Esophagus squamous epithelium (tissue), 5 donors: ENCODE measurements at places on chromosomes 12 and 14. TPM values are rescaled to one million over a fixed set of nuclear protein-coding genes. Genes with fewer than 3 reads are reported as not detected.

The INSM2 gene
- not detected for total RNA-seq

The HPD gene
- total RNA-seq: not detected

DNA sequence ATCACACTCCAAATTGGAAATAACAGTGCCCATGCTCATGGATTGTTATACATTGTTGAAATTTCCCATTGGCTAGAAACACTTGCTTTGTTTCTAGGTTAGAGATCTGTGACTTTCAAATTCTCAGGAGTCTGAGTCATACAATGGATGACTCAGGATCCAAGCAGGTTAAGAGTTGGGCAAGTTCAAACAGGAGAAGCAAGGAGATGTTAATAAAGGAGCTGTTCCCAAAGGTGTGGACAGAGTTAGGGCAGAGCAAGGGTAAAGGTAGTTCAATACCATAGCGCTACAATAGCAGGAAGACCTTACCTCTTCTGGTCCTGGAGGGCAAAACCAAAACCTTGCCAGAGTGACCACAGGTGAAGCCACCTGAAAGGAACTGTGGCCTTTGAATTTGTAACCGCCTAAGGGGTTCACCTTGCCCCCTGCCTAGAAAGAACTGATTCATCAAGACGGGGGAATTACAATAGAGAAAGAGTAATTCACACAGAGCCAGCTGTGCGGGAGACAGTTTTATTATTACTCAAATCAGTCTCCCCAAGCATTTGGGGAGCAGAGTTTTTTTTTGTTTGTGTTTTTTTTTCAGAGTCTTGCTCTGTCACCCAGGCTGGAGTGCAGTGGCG is 4.2 kb upstream of the AMN1 start:
- DNase-seq: no peak
- H3K27me3 ChIP-seq: no peaks in the 10 kb centered on the region
- H3K4me1 ChIP-seq: peaks cover 9% of the 10 kb centered on the region
- H3K36me3 ChIP-seq: no peaks in the 10 kb centered on the region
- peak overlapping the region; percentile 87 for H3K27ac ChIP-seq
- no peak overlapping the region for H3K4me3 ChIP-seq

DNA sequence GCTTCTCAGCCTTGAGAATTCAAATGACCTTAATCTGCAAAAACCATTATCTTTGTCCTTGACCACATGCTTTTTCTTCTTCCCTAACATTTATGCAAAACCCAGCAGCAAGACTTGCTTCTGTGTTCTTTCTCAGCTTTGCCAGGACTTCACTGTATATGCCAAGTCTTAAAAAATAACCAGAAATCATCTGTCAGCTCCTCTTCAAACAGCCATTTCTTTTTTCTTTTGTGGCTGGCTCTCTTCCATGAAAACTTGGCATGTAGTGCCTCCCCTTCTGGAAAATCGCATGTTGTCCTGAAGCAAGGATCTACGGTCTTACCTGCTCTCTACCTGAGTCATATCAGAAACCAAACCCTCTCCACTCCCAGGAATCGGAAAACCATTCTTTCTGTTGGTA is 364.9 kb downstream of the RPS29 start:
- no peak overlapping the region for H3K4me3 ChIP-seq
- no peaks in the 10 kb centered on the region for H3K4me1 ChIP-seq
- H3K36me3 ChIP-seq: no peaks in the 10 kb centered on the region
- DNase-seq: no peak

GRCh38 chr12:121750507-121750955 is 38.0 kb downstream of the TMEM120B start:
- H3K4me3 ChIP-seq: no peak overlapping the region
- H3K4me1 ChIP-seq: no peaks in the 10 kb centered on the region
- no peak overlapping the region for H3K27ac ChIP-seq
- no peaks in the 10 kb centered on the region for H3K36me3 ChIP-seq
- no peak for DNase-seq

The CLECL1 gene
- not detected for total RNA-seq

DNA sequence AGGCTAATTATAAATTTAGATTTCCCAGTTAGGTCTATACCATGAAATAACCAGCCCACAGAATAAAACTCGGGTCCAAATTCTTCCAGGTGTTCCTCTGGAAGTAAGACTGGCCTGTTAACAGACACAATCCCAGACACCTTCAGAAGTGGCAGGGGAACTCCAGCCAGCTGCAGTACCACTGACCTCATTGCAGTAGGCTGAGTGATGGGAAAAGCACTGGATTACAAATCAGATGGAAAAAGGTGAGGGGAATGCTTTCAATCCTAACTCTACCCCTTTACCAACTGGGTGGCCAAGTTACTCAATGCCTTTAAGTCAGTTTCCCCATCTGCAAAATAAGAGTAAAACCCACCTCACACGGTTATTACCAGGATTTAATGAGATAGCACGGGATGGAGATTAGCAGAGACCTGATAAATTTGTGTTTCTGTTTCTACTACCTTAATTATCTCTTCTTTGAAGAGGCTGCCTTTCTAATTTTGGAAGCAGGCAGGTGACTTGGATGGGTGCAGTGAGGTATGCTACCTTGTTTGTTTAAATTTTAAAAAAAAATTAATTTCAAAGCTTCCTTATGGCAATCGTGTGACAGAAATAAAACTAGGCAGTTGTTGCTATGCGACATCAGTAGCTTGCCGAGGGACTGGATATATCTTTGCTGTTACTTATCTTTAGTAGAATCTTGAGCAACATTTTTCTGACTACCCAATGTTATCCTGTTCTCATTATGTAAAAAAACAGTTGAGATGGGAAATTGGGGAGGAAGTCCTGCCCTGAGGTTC is 167.3 kb upstream of the GRIN2B start:
- no peak for DNase-seq
- H3K27me3 ChIP-seq: no peaks in the 10 kb centered on the region
- H3K27ac ChIP-seq: no peak overlapping the region

DNA sequence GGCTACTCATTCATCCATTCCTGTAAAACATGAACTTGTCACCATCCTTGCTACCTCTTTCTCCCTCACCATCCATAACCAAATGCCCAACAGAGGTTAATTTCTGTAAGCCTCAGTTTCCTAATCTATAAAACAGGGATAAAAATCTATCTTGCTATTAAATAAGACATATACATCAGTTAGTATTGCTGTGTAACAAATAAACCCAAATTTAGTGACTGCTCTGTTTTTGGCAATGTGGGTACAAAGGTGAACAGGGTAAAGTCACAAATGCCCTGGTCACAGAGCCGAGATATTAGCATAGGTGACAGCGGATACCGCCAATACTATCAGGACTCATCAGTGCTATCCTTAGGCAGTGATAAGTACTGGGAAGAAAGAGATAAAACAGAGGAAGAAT is 3.6 kb upstream of the FBXO21 start:
- H3K36me3 ChIP-seq: no peaks in the 10 kb centered on the region
- no peaks in the 10 kb centered on the region for H3K27me3 ChIP-seq
- no peak overlapping the region for H3K4me3 ChIP-seq
- no peak for DNase-seq
- H3K4me1 ChIP-seq: peaks cover 5% of the 10 kb centered on the region
- no peak overlapping the region for H3K27ac ChIP-seq

DNA sequence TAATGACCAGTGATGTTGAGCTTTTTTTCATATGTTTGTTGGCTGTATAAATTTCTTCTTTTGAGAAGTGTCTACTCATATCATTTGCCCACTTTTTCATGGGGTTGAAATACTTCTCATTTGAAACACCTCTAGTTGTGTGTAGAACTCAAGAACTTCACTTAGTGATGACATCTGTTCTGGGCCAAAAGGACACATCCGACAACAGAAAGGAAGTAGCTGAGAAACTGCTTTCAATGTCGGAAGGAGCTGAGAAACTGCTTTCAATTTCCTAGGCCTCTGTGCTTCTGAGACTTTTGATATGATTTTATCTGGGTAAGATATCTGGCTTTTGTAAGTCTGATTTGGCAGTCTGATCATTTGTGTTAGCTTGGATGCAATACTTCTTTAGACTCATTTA is 635.3 kb downstream of the TMTC2 start:
- no peaks in the 10 kb centered on the region for H3K4me1 ChIP-seq
- H3K27me3 ChIP-seq: no peaks in the 10 kb centered on the region
- no peaks in the 10 kb centered on the region for H3K36me3 ChIP-seq
- H3K27ac ChIP-seq: no peak overlapping the region
- no peak overlapping the region for H3K4me3 ChIP-seq
- no peak for DNase-seq

The TAS2R42 gene
- total RNA-seq: not detected

GRCh38 chr12:117124421-117125271 is 25.4 kb upstream of the TESC start:
- H3K4me1 ChIP-seq: peaks cover 7% of the 10 kb centered on the region
- no peak for DNase-seq
- H3K27ac ChIP-seq: no peak overlapping the region
- no peaks in the 10 kb centered on the region for H3K36me3 ChIP-seq
- H3K27me3 ChIP-seq: no peaks in the 10 kb centered on the region

DNA sequence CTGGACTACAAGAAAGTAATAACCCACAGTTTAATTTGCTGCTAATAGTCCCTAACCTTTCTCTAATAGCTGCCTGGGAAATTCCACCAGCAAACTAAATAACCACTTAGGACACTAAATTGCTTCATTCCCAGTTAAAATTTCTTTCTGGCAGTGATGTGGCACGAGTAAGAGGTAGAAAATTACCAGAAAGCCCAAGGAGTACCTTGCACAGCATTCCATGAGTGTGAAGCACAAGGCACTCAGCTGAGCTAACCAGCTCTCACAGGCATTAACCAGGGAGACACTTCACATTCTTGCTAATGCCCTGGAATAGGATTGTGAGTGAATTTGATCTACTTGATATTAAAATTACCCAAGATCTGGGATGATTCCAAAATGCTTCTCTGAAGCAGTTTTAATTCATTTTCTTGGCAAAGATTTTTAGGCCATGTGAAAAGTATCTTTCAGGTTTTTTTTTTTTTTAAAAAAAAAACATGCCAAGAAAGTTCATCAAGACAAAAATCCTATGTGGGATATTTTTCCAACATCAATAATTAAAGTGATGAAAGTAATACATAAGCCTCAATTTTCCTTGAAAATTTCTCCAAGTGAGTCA is 29.5 kb downstream of the TSPAN8 start:
- H3K36me3 ChIP-seq: no peaks in the 10 kb centered on the region
- DNase-seq: no peak
- no peaks in the 10 kb centered on the region for H3K4me1 ChIP-seq
- H3K27me3 ChIP-seq: no peaks in the 10 kb centered on the region

The FGF6 gene
- total RNA-seq: not detected
